ENCODE measurements at places on chromosomes 7 and 10.

- DNase-seq: no peak
These were observed 173.3 kb downstream of the LSM5 start for GRCh38 chr7:32316839-32317238.

- DNase-seq: no peak
These were observed 77.3 kb upstream of the MKLN1 start for GRCh38 chr7:131250331-131250730.

DNA sequence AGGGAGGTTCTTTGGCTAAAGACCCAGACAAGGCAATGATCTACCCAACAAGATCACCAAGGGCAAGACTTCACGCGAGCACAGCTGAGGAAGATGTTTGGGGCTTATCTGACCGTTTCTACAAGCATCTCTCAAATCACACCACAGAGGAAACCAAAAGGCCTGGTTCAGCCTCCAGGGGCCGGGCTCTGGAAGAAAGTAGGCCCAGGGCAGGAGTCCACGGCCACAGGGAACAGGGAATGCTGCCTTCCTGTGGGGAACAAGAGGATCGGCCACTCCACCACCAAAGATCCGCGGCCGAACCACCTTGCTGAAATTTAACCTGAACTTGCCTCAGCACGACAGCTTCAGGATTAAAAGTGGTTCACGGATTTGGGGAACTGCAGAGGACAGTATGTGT, 332.5 kb downstream of the PTPRN2 start:
- no peak for DNase-seq

GRCh38 chr10:15486404-15486803, 115.3 kb upstream of the FAM171A1 start:
- no peak for DNase-seq

GRCh38 chr10:13346283-13347042, 1.6 kb downstream of the SEPHS1 start:
- no peak for DNase-seq

DNA sequence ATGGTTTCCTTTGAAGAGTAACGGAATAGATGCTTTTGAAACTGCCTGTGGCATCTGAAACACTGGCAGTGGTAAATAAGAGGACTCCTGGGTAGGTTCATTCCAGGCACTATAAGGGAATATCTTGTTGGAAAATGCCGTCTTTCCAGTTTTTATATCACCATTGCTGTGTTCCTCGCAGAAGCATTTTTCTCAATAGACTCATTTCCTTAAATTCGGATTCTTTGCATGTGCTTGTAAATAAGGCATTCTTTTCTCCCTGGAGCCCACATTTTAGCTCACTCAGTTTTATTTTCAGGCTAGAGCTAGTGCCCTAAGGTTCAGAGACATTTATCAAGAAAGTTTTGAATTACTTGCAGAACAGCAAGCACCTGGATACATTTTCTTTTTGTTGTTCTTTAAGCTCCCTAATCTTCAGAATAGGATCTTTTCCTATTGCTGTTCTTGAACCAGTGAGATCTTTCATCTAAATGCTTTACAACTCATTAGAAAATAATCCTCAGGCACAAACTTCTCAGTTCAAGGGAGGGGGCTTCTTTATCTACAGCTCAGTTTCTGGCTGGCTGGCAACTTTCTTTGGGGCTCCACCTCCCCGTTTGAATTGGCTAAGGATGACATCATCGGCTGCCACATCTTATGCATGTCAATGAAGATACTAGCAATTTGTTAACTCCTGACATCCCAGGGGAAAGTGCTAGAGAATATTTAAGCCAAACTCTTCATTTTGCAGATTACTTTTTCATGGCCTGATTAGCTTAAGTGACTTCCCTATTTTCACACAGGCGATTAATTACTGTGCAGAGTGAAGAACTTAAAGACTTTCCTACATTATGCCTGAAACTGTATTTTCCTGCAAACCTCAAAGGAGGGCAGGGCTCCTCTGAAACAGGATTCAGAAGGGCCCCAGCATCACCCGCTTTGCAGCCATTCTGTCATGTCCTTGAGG, 133.7 kb upstream of the RSU1 start:
- no peak for DNase-seq

GRCh38 chr10:13272164-13272571, 27.7 kb downstream of the PHYH start:
- DNase-seq: no peak

All from activated CD8-positive, alpha-beta memory T cell treated with anti-CD3 and anti-CD28 coated beads for 1 hour (primary cell).